CD4-positive, alpha-beta T cell treated with Interleukin-15 for 4 hours (primary cell): ENCODE measurements at places on chromosomes 5 and 9.

- DNase-seq, result no peak
Observed at GRCh38 chr9:129473523-129474244, 147.2 kb downstream of the C9orf50 start.

- no peak for DNase-seq
Observed at GRCh38 chr5:64040490-64040889, 78.2 kb upstream of the HTR1A start.

DNA sequence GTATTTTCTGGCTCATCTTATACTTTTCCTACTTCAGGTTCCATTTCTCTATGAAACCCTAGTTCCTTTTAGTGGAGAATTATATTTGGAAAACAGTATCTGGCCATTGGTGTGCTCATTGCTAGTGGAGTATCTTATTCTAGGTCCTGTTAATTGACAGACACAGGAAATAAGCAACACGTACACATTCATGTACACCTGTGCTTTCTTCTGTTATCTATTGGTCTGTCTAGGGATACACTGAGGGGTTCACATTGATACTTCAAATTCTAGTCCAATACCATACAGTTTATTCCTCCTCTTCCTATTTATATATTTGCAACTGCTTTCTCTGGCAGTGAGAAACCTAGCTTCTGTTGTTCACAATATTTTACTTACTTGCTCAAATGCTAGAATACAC lies 110.2 kb downstream of the FER start:
- no peak for DNase-seq

DNA sequence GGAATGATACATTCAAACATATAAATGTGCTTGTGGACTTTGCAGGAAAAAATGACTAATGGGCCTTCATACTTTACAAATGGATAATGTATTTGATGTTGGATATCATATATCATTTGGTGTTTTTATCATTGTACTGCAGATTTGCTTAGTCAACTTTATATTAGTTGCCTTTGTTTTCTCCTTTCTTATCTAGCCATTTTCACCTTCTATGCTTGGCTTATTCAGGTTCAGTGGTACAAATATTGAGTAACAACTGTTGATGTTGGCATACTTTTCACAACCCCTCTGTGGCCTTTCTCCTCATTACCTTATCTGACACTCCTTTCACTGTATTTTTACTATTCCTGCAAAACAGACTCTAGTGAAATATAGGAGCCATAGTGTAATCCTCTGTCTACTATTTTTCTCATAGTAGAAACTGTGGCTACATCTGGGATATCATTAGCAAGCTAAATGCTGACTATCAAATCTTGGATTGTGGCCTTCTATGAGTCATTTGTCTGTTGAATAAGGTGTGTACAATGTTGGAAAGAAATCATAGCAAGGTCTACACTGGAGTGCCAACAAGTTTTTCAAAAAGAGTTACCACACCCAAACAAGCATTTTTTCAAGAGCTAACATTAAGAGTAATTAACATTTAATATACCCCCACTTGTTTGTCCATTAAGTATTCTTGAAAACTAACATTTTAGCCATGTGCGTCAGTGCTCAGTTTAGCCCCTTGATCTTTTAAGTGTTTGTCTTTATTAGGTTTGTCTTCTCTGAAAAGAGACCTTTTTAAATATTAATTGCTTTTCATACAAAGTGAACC lies 330.1 kb downstream of the ADGRV1 start:
- DNase-seq, result no peak

GRCh38 chr5:59620535-59621212 lies 272.9 kb downstream of the PDE4D start:
- no peak for DNase-seq

GRCh38 chr9:16133032-16133431 lies 580.2 kb downstream of the CCDC171 start:
- DNase-seq, result no peak

- DNase-seq, result no peak
Observed at GRCh38 chr5:173413471-173413982, 85.3 kb upstream of the STC2 start.

- no peak for DNase-seq
Observed at GRCh38 chr9:134858051-134858841, 22.4 kb upstream of the FCN2 start.

DNA sequence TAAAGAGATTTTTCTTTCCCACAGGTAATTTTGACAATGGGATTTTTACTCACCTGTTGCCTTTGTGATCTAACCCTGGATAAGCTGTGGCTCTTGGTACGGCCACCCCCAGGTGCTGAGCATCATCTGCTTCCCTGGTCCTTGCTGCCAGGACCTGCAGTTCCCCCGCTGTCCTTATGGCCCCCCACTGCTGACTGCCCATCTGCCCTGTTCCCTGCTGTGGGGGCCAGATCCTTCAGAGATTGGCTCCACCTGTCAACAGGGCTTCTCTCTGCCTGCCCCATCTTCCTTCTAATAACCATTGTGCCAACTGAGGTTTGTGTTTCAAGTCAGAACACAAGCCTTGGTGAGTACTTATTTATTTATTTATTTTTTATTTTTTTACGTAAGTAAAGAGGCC lies 183.3 kb downstream of the MAPKAP1 start:
- DNase-seq, result no peak

DNA sequence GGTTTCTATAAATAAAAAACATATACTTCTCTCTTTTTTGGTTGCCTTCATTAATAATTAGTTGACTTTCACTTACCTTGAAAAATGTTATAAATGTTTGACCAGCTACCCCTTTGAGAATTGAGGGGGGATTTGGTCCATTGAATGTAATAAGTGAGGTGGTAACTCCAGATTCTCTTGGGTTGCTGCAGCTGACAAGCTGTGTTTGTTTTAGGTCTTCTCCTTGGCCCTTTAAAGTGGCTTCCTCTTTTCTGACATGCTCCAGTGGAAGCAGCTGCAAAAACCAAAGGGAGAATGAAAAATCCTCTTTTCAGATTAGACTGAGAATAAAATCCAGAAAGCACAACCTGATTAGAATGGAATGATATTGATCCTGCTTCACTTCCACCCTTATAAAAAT lies 410.5 kb downstream of the TMEM38B start:
- no peak for DNase-seq

- no peak for DNase-seq
Observed at GRCh38 chr5:143056339-143056704, 286.1 kb downstream of the ARHGAP26 start.

GRCh38 chr5:2430606-2431005 lies 320.9 kb downstream of the IRX2 start:
- no peak for DNase-seq

DNA sequence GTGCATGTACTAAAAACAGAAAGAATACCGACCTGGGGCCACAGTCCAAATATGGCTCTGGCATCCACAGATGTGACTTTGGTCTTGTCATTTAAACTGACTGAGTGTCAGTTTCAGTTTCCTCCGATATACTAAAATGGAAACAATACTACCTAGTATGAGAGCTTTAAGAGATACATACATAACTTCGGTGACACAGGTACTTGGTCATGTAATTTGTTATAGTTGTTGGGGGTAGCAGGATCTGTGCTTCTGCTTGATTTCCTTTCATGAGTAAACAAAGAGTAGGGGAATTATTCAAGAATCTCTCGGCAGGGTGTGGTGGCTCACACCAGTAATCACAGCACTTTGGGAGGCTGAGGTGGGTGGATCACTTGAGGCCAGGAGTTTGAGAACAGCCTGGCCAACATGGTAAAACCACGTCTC lies 32.1 kb downstream of the MTMR12 start:
- peak; percentile 17 for DNase-seq

DNA sequence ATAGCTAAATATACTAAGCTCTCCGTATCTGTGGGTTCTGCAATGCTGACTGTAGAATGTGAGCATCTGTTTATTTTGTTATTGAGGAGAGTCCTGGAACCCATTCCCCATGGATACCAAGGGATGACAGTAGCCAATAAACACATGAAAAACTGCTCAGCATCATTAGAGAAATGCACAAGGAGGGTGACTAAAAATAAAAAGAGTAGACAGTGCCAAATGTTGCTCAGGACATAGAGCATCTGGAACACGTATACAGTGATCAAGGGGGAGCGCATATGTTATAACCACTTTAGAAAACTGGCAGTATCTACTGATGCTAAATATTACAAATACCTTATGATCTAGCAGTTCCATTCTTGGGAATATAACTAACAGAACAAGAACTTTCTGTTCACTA lies 31.0 kb downstream of the MARCHF6 start:
- DNase-seq, result no peak

GRCh38 chr5:54902791-54903473 lies 82.5 kb downstream of the ESM1 start:
- DNase-seq, result peak; percentile 12

DNA sequence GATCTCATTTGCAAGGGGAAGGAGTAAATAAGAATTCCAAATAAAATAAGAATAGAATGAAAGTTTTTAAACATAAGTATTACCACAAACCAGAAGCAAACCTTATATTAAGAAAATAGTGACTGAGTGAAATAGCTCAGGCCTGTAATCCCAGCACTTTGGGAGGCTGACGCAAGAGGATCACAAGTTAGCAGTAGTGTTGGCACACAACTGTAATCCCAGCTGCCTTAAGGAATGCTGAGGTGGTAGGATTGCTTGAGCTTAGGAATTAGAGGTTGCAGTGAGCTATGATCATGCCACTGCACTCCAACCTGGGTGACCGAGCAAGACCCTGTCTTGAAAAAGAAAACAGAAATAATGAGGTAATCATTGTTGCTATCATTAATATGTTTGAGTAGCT lies 47.0 kb downstream of the APC start:
- DNase-seq, result no peak

- DNase-seq, result no peak
Observed at GRCh38 chr5:124200381-124200780, 546.1 kb downstream of the ZNF608 start.

- DNase-seq, result no peak
Observed at GRCh38 chr5:15376803-15377202, 123.2 kb upstream of the FBXL7 start.

GRCh38 chr9:128360826-128361225 lies 10.3 kb upstream of the URM1 start:
- DNase-seq, result no peak

DNA sequence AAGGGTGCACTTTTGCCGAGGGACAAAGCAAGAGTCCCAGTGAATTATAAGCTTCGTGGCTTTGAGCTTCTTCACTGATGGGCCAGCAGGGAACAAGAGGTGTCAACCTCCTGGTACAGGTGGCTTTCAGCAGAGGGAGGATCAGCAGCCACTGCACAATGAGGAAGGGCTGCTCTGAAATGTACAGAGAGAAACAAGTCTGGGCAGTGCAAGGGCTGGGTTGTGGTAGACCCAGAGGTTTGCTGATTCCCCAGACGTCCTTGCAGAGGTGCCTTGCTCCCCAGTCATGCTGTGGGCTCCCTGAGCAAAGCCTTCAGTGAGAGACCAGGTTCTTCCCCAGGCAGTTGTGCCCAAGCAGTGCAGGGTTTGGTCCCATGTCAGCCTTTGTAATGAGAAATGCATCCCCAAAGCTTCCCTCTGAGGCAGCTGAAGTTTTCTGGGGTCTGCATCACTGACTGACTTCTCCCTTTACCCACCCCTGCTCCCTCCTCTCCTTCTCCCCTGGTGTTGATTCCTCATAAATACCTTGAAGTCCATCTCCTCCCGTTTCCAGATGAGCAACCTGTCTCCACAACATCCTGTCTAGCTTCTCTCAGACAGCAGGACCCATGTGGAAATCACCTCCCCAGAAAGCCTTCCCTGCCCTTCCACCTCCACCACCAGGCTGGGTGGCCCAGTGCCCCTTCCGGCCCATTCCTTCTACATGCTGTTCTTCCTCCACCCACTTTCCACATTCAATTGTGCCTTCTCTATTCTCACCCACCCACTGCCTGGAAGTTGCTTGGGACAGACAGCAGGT lies 599.6 kb upstream of the ADAMTS16 start:
- DNase-seq, result no peak

- DNase-seq, result no peak
Observed at GRCh38 chr5:16885635-16886365, 50.3 kb downstream of the MYO10 start.

DNA sequence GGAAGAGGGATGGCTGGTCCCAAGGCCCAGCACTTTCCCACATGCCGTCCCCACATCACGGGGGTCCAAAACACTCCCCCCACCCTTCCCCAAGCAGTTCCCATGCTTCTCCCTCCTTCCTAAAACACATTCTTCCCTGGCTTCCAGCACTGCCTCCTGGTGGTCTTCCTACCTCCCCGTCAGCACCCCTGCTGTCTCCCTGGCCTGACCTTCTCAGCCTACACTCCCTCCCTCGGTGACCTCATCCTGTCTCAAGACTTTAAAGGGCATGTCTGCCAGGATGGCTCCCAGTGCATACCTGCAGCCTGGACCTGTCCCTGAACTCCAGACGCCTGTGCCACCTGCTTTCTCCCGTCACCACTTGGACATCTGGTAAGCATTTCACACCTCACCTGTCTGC lies 4.3 kb upstream of the NCS1 start:
- DNase-seq, result no peak

- no peak for DNase-seq
Observed at GRCh38 chr5:7629561-7629960, 221.4 kb downstream of the CFAP90 start.

DNA sequence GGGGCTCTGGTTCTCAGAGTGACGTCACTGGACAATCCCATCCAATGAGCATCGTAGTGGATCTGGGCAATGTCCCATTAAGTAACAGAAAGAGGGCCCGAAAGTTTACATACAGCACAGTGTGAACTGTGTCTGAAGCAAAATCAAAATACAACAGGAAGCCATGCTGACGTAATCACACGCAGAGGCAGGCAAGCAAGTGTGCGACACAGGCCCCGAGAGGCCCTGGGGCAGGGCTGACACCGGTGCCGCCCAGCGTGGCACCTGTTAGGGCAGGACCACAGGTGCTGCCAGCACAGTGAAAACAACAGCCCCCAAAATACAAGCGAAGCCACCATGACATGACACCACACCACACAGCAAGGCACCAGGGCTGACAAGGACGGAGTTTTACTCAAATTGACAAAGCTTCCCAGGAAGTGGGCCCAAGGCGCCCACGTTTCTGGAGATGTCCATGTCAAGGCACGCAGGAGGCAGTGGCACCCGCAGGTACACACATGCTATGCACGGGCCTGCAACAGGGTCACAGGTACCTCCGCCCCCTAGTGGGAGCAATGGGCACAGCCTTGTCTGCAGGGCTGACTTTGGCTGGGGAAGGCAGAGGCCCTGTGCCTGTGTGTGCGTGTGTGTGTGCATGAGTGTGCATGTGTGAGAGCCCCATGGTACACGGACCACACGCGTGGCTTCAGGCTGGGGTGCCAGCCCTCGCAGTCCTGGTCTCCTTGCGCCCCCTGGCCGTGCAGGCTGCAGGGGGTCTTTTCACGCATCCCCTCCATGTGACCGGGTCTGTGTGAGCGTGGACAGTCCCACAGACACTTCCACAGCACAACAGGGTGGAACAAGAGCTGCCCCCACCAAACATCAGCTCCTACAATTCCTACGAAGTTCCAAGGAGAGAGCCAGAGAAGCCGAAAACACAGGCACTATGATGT lies 19.6 kb downstream of the QSOX2 start:
- peak; percentile 68 for DNase-seq

GRCh38 chr9:96500696-96501632 lies 51.0 kb downstream of the HABP4 start:
- DNase-seq, result no peak

GRCh38 chr5:142736247-142736632 lies 33.9 kb upstream of the ARHGAP26 start:
- no peak for DNase-seq
